Effector CD4-positive, alpha-beta T cell (primary cell): ENCODE measurements at places on chromosomes 4 and X.

- no peak for DNase-seq
Observed at GRCh38 chr4:79948261-79948660, 124.8 kb downstream of the ANTXR2 start.

DNA sequence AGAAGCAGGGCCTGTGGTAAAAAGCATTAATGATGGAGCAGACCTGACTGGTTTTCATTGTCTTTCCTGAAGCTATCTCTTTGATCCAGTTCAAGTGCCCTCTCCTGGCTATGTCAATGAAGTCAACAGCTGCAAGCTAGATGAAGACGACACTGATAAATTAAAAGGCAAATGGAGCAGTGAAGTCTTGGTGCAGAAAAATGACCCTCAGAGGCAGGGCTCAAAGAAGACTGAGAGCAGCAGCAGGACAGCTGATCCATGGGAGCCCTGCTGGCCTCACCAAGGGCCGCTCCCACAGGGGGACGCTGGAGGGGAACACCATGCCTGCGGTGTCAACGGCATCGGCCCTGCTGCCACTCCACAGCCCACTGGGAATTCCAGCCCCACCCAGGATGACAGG lies 96.2 kb downstream of the RELL1 start:
- DNase-seq: no peak

GRCh38 chrX:2545144-2545543 lies 44.4 kb upstream of the DHRSX start:
- no peak for DNase-seq

GRCh38 chr4:173504181-173504503 lies 25.9 kb downstream of the HAND2 start:
- DNase-seq: no peak

- DNase-seq: no peak
Observed at GRCh38 chr4:519203-519651, 20.2 kb downstream of the PIGG start.

GRCh38 chrX:107711521-107712181 lies 63.9 kb downstream of the TSC22D3 start:
- no peak for DNase-seq

DNA sequence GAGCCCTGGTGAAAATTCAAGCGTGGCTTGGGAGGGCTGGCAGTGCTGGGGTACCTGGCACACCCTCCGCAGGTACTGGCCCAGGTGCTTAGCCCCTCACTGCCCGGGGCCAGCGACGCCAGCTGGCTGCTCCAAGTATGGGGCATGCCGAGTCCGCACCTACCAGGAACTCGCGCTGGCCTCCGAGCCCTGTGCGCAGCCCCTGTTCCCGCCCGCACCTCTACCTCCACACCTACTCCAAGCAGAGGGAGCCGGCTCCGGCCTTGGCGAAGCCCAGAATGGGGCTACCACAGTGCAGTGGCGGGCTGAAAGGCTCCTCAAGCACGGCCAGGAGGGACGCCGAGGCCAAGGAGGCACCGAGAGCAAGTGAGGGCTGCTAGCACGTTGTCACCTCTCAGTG lies 14.9 kb upstream of the DHX15 start:
- DNase-seq: no peak

GRCh38 chr4:143380629-143381028 lies 44.0 kb downstream of the GAB1 start:
- DNase-seq: no peak

DNA sequence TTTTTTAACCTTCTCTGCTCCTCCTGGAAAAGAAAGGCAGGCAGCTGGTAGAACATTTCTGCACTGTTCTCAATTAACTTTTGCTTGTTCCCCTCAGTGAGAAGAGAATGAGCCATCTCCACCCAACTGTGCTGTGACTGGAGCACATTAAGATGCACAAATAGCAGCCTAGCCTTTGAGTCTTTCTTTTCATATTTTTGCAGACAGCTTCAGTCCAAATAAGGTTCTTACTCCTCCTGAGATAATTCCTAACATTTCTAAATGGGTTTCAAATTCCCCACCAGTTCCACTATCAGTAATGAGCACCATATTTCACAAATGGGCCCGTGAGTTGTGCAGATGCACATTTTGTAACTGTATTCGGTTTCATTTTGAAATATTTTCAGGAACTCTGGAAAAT lies 118.6 kb downstream of the SPCS3 start:
- no peak for DNase-seq

- DNase-seq: no peak
Observed at GRCh38 chrX:54758114-54759055, 39.7 kb downstream of the ITIH6 start.

GRCh38 chr4:182955411-182955810 lies 38.2 kb upstream of the DCTD start:
- DNase-seq: no peak

DNA sequence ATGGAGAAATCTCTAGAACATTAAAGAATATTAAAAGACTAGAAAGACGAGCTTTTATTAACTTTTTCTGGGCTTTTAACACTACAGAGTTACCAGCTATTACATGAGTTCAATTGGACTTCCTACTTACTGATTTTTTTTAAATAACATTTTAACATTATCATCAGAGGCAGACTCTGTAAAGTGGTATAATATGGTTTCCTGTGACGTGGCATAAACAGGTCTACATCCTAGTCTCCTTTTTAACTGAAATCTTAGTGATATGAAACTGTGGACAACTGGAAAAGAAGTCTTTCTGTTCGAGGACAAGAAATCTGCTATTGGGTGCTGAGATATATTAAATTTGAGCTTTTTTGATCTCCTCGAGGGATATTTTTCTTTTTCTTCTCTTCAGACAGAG lies 48.7 kb upstream of the ABCG2 start:
- no peak for DNase-seq

DNA sequence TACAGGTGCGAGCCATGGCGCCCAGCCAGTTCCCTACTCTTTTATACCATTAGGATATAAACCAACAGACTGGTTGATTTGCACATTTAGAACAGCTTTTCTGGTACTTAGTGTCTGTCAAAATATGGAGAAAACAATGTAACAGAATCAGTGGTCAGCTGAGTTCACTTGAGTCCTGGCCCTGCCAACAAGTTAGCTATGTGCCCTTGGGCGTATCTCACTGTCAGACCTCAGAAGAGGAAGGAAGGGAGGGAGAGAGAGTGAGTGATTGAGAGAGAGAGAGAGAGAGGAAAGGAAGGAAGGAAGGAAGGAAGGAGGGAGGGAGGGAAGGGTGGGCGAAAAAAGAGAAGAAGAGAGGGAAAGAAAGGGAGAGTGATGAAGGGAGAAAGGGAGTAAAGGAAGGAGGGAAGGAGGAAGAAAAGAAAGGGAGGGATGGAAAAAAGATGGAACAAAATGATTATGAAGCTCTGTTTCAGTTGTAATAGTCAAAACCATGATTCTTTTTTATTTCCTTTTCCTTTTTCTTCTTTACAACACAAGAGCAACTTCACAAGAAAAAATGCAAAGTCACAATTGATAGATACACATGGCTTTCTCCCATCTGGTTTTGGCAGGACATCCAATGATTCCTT lies 55.7 kb upstream of the PDGFRA start:
- DNase-seq: no peak

DNA sequence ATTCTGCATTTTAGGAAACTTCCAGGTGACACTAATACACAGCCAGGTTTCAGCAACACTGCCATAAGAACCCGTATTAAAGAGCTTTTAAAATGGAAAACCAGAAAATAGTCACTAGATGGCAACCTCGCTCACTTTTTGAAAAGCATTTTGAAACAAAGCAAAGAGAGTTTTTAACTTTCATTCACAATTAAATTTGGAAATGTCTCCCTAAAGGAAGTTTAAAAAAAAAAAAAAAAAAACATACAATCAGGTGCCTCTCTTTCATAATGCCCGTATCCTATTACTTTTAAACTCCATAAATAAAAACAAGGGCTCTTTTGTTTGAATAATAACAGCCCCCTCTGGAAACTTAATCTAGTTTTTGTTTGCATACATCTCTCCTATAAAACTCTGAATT lies 20.3 kb downstream of the MEPE start:
- no peak for DNase-seq

- DNase-seq: no peak
Observed at GRCh38 chrX:45385757-45386156, 185.1 kb upstream of the DIPK2B start.

- DNase-seq: no peak
Observed at GRCh38 chrX:115968436-115969252, 201.9 kb upstream of the AGTR2 start.

- no peak for DNase-seq
Observed at GRCh38 chrX:145886469-145886868, 68.8 kb downstream of the SLITRK2 start.

DNA sequence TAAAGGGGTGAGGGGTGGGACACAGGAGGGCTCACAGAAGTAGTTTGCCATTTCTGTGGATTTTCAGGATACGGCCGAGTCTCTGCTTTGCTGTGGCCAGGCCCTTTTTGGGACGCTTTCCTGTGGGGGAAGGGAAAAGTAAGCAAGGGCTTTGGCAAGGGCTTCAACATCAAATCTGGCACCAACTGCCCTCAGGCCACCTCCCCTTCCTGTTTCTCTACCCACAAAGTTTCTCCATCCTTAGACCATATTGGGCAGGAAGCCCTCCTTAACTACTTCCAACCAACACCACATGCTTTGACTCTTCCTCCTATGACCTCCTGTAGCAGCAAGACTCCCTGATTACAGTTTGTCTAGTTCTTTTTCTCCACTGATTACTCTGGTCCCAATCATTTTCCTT lies 105.1 kb downstream of the PHF8 start:
- no peak for DNase-seq

DNA sequence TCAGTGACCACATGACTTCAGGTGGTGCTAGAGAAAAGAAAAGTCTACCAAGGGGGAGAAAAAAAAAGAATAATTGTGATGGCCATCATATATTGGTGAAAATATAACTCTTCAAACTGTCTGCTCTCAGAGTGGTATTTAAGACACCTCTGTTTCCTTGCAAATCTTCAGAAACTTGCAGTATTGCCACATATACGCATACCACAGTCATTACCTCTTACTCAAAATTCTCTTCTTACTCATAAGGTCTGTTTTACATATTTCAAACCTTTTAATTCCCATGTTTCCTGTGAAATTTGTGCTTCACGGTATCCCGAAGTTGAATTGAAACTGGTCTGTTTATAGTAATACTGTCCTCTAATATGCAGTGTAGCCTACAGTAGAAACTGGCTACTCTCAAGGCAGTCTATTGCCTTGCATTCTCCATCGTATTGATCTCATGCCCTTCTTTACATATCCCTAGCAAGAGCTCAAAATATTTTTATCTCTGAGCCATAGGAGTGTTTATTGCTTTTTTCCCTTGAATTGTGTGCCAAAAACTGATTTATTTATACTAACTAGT lies 34.7 kb upstream of the LHFPL1 start:
- no peak for DNase-seq

DNA sequence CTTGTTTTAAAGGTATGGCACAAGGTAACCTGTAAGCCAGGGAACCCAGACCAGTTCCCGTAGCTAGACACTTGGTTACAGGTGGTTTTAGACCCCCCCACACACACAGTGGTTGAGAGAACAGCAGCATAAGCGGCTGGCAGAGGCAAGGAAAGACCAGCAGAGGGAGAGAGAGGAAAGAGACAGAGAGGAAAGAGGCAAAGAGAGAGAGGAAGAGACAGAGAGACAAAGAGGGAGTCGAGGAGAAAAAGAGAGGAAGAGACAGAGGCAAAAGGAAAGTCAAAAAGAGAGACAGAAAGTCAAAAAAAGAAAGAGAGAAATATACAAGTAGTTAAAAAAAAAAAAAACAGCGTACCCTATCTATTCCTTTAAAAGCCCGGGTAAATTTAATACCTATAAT lies 19.5 kb upstream of the PCSK1N start:
- no peak for DNase-seq

DNA sequence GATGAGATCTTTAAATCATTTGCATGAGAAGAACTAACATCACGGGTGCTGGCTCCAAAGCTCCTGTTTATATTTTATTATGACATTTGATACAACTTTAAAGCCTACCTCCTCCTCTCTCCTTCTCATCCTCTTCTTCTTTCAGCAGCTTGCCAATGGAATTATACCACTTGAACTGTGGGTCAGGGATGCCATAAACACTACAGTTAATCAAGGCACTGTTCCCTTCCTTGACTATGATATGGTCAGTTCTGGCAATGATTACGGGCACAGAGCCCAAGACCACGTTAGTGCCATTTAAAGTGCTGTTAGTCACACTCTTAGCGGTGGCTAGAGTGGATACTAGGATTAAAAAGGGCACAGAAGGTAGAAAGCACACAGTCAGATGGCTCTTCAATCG lies 20.7 kb downstream of the MFAP3L start:
- no peak for DNase-seq

- DNase-seq: no peak
Observed at GRCh38 chrX:14897042-14897441, 23.8 kb downstream of the MOSPD2 start.

GRCh38 chr4:148565801-148566200 lies 123.6 kb upstream of the NR3C2 start:
- no peak for DNase-seq

DNA sequence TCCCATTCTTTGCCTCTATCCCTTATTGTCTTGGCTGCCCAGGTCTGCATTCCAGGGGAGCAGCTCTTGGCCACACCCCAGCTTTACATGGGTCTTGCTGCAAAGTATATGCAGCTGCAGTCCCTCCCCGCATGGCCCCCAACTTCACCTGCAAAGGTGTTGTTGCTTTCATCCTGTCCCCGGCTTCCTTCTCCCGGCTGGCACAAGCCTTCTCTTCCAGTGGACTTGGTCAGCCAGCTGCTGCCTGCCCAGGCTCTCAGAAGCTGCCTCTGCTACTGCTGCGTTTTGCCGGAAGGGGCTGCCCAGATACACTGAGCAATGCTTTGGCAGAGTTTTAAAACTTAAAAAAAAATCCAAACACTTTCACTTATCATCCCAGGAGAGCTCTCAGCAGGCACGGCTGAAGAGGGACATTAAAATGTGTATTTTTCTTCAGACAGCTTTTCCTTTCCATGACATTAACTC lies 121.2 kb upstream of the PDLIM3 start:
- DNase-seq: no peak

GRCh38 chr4:165355900-165356300 lies 22.9 kb upstream of the CPE start:
- DNase-seq: no peak

- DNase-seq: no peak
Observed at GRCh38 chr4:168503652-168504362, 7.0 kb downstream of the PALLD start.

- DNase-seq: no peak
Observed at GRCh38 chrX:155577682-155578081, 35.1 kb downstream of the TMLHE start.

DNA sequence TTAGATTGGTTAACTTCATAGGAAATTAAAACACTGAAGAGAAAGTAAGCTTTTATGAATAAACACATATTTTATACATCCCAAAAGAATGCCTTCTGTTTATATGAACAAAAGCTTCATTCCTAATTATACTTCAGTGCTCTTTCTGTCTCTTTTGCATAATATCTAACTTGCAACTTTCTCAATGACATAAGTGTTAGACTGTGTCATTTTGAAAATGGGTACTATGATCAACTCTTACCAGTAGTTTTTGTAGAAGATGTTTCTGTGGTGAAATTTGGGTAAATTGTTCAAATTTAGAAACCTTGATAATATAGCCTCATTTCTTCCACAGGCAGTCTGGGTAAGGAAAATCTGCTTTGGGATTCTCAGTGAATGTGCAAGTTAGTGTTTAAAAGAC lies 991.4 kb downstream of the CCSER1 start:
- DNase-seq: no peak
